Esophagus squamous epithelium (tissue), 5 donors: ENCODE measurements at places on chromosomes 5 and 9.

DNA sequence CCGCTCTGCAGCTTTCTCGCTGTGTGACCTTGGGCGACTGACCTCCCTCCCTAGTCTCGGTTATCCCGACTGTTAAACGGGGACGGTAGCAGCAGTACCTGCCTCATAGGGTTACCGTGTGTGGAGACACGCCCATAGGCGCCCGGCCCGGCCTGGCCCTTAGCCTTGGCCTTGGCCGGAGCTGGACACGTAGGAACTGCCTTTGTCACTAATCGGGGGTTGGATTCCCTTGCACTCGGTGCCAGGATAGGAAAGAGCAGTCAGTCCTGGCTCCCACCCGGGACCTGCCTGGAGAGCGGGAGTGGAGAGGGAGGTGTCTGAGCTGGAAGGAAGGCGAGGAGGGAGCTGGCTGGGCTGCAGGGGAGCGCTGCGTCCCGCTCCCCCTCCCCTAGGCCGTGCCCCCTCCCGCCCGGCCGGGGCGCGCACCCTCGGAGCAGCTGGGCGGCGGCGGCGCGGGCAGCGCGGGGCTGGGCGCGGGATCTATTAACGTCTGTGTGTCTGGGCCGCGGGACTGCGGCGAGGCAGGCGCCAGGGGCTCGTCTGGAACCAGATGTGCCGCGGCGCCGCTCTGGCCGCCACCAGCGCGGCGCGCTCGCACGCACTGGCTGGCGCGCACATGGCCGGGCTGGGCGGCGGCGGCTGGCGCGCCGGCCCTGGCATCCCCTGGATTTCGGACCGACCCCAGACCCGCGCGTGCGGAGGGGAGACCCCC lies 31.7 kb downstream of the PRRX2 start:
- no peak for DNase-seq

GRCh38 chr5:80077051-80077714 lies 42.0 kb downstream of the THBS4 start:
- no peak for DNase-seq

GRCh38 chr9:36136894-36137391 lies 410 bp downstream of the GLIPR2 start:
- DNase-seq: no peak

DNA sequence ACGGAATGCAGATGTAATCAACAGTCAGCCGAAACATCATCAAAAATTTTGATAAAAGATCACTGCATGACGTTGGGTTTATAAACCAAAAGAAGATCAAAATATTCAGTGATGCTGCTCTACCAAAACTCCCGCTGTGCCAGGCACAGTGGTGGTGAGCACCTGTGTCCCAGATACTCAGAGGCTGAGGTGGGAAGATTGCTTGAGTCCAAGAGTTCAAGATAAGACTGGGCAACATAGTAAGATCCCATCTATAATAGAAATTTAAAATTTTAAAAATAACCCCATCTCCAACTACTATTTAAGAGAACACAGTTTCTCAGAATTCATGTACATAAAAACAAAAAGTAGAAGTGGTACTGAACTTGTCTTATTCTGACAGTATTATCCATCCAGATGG lies 3.8 kb downstream of the LMAN2 start:
- no peak for DNase-seq

DNA sequence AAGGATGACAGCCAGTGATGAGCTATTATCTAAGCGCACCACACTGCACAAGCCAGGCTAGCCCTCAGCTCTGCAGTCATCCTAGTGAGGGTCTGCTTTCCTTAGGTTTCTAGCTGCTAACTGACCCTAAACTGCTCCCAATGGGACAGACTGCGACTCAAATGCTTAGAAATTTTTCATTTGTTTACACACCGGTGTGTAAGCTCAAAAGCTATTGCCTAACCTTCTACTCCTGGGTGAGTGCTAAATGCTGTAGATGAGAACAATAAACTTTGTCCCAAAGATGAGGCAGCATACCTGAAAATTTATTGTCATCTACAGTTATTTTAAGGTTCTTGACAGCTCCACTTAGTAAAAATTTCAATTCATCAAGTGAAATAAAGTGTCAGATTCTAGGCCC lies 311.4 kb downstream of the TMEM167A start:
- DNase-seq: no peak

DNA sequence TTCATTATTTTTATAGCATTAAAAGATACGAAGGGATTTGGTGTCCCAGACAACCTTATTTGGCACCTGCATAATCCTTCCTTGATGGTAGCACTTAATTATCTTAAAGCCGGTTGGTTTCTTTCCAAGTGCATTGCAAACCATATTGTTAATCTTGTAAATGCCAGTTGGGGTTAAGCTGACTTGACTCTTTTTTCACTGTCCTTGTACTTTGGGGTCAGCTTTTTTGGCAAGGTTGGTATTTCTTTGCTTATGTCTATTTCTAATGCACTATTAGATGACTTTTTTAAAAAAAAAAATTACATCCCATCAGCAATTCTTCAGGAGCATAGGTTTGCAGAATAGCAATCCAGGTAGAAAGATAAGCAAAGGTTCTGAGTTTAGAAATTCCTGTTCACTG lies 466.8 kb upstream of the TLE4 start:
- DNase-seq: no peak
